Activated CD4-positive, alpha-beta T cell treated with anti-CD3 and anti-CD28 coated beads, Interleukin-2, amount 50 U/mL, for 24 hours (primary cell): ENCODE measurements at places on chromosomes 5 and 9.
A peak's percentile ranks its signal among the peaks of the same experiment; 100 is the strongest.

- no peak for DNase-seq
Observed at GRCh38 chr5:39419796-39420195, 5.0 kb downstream of the DAB2 start.

DNA sequence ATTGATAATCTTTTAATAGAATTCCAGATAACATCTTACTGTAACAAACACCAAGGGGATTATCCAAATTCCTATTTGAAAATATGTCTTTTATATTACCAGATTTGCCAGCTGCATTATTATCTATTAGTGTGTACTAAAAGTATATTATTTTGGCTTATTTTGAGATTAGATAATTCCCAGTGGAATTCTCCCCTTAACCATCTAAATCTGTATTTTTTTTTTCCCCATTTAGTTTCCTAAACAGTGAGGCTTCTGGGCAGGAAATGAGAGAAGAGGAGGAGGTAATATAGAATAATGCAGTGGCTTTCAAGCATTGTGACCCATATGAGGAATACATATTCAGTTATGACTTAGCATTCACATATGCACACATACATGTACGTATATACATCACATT lies 53.5 kb upstream of the ABL1 start:
- no peak for DNase-seq

- DNase-seq, result no peak
Observed at GRCh38 chr5:36599986-36600779, 6.2 kb upstream of the SLC1A3 start.

- DNase-seq, result no peak
Observed at GRCh38 chr9:89013660-89014059, 22.4 kb downstream of the S1PR3 start.

DNA sequence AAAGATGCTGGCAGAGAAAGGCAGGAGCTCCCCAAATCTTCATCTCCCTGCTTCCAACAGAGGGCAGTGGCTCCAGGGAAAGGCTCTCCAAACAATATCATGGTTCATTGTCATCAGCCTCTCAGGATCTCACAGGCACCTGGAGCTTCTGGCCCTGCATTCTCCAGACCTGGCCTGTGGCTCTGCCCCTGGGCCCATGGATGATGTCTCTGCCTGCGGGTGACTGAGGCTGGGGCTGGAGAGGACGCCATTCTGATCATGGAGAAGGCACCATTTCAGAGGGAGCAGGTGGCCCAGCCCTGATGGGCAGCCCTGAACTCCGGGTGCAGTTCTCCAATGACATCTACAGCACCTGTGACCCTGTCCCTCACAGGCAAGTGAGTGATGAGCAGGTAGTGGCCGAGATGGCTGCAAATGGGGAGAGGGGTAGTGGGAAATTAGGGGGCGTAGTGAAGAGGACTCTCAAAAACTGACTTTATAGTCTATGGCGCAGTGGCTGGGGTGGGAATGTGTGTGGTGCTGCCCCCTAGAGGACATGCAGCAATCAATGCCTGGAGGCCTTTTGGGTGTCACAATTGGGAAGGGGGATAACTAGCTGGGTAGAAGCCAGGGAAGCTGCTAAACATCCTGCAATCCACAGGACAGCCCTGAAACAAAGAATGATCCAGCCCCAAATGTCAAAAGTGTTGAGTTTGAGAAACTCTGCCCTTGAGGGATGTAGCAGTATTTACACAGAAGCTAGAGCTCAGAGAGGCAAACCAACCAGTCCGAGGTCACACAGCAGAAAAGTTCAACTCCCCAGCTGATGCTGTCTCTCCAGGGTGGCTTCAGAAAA lies 3.2 kb downstream of the SH3PXD2B start:
- DNase-seq, result peak; percentile 20

GRCh38 chr5:94508461-94509148 lies 109.8 kb downstream of the KIAA0825 start:
- DNase-seq, result no peak

DNA sequence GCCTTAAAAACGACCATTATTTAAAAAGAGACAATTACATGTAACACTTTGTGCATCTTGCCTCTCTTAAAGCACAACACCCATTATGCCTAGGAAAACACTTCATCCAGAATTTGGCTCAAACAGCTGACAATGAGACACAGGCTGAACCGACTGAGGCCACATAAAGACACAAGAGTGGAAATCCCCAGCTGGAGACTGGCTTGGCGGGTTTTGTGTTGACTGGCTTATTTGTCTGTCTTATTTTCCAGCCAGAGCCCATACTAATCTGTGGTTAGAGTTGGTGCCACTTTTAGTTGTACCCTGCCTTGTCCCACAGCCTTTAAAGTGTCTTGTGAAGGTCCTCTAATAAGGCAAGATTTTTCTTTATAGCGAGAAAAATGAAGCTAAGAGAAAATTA lies 21.2 kb downstream of the TRIM14 start:
- no peak for DNase-seq

DNA sequence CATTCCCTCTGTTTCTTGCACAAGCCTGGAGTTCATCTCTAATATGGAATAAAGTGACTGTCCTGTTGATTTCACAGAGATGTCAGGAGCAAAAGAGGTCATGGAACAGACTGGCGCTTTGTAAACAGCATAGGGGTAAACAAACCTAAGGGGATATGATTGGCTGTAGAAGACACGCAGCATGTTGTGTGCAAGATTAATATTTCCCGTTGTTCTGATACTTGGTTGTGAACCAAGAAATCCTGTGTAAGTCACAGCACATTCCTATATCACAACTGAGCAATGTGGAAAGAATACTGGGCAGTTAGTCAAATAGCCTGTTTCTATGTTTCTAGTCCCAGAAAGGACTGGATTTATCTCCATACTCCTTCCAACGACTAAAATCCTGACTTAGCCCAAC lies 3.2 kb downstream of the ADAMTS12 start:
- no peak for DNase-seq

DNA sequence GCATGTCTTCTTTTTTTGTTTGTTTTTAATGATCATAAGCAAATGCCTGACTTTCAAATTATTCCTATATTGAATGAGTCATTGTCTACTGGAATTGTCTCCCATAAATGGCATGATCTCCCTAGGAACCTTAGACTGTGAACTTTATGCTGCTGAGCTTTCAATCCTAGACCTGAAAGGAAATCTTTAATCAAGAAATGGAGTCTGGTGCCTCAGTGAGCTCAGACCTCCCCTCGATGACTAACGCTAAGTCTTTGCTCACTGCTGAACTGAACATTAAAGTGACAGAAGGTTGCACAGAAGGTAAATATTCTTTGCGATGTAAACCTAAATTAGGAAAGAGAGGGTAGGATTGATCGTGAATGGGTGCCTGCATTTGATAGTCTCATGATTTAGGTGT lies 745.2 kb upstream of the WWC1 start:
- no peak for DNase-seq

DNA sequence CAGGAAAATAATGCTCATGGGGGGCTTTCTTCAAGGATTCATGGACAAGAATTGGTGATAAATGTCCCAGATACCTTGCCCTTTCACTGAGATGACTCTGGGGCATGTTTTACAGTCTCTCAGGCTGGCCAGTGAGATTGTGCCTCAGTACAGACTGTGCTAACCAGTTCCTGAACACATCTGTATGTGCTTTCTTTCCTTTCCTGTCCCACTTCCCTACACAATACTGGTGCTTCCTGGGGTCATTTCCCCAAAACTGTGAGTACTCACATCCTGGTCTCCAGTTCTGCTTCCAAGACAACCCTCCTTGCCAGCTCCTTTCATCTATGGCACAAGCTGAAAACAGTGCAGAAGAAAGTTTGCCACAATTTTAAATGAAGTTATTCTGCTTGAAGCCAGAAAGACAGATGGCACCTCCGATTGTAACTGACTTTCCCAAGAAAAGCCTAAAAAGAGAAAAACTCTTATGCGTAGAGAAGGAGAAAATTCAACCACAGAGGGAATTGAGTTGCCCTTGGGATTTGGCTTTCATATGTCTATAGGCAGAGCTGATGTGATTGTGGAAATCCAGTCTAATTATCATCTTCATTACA lies 134.7 kb downstream of the DRD1 start:
- no peak for DNase-seq

DNA sequence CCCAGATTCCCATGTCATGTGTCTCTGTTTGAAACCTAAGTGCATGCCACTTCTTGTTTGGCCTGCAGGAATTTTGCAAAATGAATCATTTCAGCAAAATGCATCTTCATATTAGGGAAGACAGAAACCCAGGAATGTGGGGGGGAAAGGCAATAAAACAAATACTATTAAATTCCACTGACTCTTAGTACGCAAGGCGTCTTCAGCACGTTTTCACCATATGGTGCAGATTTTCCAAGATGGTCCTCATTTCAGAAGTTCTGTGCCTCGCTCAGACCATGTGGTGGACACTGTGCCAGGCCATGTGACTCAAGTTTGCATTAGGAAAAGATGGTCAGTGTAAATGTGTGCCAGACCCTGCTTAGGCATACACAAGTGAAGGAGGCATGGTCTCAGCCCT lies 184.0 kb downstream of the ACTL7B start:
- no peak for DNase-seq

DNA sequence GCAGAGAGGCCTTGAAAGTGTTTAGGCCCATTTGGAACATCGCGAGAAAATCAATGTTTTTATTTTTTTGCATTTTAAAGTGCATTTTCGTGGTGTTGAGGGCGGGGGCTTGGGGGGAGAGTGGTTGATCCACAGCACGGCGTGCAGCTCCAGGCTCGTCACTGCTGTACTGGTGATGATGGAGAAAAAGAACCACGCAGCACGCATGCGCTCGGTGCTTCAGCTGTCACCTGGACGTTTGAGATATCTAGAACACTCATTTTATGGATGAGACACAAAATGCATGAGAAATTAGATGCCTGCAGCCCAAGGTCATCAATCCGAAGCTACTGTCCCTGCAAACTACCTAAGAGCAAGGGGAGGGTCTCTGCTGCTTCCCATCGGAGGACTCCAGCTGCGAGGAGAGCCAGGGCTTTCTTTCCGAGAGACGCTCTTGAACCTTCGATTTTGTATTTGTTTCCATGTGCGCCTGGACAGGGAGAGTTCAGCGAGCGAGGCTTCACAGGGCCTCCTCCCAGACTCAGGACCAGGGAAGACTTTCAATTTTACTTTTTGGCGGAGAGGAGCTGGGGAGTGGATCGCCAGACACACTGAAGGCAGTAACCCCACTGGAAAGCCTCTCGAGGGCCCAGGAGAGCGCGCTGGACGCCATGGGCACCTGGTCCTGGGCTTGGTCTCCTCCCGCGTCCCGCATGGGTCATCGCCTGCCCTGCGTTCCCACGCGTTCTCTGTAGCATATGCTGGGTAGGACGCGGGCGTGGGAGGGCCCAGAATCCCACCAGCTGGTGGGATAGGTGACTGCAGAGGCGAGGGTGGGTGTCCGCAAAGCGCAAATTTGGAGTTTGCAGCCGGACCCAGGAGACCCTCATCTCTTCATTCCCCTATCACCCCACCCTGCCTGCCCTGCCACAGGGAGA lies 2.5 kb downstream of the DMRT2 start:
- DNase-seq, result no peak

- DNase-seq, result no peak
Observed at GRCh38 chr9:34310215-34310614, 18.9 kb downstream of the KIF24 start.

GRCh38 chr5:179599100-179599499 lies 24.4 kb downstream of the HNRNPH1 start:
- no peak for DNase-seq

GRCh38 chr9:18438951-18439350 lies 35.0 kb upstream of the ADAMTSL1 start:
- DNase-seq, result no peak

DNA sequence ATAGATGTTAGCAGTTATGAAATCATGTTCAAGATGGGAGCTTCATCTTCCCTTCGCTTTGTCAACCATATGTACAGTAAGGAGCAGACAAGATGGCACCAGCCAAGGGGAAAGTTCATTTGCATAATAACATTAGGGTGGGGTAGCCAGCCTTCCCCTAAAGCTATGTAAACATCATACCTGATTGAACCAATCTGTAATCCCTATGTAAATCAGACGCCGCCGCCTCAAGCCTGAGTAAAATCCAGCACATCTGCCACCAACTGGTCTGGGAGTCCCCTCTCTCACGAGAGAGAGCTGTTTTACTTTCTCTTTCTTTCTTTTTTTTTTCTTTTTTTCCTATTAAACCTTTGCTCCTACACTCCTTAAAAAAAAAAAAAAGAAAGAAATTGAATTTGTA lies 30.8 kb upstream of the REEP2 start:
- DNase-seq, result no peak

DNA sequence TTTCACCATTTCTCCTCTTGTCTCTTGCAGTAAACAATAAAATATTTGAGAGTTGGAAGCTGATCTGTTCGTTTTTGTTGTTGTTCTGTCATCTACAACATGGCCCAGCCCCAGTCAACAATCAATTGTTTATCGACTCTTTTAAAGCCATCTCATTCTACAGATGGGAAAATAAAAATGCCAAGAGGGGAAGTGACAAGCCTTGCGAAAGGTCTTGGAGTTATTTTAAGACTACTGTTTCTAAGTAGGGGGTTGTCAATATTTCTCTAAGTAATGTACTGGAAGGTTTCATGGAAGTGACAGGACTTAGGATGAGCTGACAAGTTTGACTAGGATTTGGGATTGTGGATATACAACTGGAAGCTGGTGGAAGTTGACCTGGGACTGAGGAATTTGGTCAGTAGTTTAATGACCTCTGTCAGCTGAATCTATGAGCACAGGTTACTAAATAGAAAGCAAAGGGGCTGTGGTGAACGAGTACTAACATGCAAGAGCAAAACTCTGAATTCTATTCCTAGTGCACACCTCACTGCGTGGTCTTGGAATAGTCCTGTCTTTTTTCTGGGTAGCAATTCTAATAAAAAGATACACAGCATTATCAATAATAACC lies 57.5 kb upstream of the ADRB2 start:
- DNase-seq, result no peak

GRCh38 chr9:93171261-93171990 lies 12.5 kb upstream of the WNK2 start:
- DNase-seq, result no peak

GRCh38 chr5:66821688-66822429 lies 225.7 kb downstream of the MAST4 start:
- DNase-seq, result peak; percentile 17

- DNase-seq, result no peak
Observed at GRCh38 chr5:53994148-53994547, 316.2 kb downstream of the ARL15 start.

DNA sequence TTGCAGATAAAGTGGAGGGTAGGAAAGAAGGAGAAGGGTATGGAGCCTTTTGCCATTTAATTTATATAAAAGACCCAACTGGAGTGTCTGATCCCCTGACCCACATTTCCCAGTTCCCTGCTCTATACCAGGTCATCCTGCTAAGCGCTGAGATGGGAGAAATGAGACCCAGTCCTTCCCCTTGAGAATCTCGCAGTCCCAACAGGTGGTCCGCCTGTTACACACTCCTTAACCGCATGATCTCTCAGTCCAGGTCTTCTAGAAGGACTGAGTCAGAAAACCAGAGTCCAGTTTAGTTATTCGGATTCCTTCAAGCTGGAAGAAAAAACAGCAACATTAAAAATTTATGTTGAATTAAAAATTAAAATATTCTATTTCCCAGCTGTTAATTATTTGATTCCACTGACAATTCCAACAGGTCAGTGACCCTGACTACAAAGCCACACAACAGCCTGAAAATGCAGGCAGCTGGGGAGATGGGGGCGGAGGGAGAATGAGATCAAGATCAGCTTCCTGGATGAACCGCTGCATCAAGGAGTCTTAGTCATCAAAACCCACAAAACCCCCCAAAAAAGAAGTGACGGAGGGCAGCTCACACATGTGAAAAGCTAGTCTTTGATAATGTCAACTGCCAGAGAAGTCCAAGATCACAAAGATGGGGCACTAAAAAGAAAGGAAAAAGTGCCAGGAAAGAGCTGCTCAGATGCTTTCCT lies 44.0 kb downstream of the GGTA1 start:
- DNase-seq, result no peak

- DNase-seq, result no peak
Observed at GRCh38 chr9:136152931-136153330, 34.3 kb upstream of the TMEM250 start.
